ENCODE measurements at places on chromosomes 6 and 20. TPM values are rescaled to one million over a fixed set of nuclear protein-coding genes. Genes with fewer than 3 reads are reported as not detected.

Gene LAMA2
- not detected for polyA plus RNA-seq

Gene NPEPL1
- 6.9 TPM for polyA plus RNA-seq

GRCh38 chr20:36544134-36545018 lies 3.1 kb downstream of the MYL9 start:
- no peak for DNase-seq

DNA sequence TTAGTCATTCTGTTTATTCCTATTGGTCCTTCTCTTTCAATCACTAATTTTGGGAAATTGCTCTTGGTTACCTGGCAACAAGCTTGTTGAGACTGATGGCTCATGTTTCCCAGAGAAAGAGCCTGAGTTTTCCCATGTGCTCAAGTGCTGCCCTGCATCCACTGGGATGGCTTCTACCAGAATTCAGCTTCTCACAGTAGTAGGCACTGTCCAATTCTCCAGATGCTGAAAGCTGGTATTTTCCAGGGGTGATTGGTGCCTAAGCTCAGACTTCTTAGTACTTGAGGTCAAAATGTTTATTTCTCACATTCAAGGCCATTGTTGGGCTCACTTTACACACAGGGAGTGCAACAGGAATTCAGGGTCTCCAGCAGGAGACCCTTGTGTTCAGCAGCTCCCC lies 29.1 kb upstream of the SLC2A12 start:
- no peak for DNase-seq

- DNase-seq: no peak
These were observed 59.2 kb upstream of the MYLIP start for GRCh38 chr6:16069671-16070070.

DNA sequence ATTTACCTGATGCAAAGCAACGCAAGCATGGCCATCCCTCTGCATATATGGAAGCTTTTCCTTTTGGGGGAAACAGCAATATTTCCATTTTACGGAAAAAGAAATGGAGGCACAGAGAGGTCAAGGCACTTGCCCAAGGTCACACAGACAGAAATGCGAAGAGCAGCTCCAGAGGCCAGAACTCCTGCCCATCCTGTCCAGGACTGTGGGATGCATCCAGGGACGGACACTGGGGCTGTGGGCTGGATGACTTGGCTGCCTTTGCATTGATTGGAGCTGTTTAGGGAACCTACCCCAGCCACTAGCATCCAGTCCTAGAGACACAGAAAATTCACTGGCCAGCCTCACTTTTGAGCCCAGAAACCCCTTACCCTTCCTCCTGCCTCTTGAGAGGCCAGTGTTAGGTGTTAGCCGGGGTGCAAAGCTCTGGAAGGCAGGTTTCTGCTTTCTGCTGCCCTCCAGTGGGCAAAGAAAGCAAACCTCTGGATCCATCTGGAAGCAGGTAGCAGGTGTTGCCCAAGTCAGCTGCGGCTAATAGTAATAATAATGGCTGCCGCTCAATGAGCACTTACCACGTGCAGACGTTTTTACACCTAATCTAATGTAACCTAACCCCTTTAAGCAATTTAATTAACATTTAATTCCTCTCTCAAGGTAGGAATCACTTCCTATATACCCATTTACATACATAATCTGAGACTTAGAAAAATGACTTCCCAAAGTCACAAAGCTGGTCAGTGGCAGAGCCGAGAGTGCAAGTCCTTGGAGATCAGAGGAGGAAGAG lies 31.7 kb upstream of the CCN5 start:
- DNase-seq: peak; percentile 39

GRCh38 chr6:15947436-15947835 lies 181.4 kb upstream of the MYLIP start:
- DNase-seq: no peak

DNA sequence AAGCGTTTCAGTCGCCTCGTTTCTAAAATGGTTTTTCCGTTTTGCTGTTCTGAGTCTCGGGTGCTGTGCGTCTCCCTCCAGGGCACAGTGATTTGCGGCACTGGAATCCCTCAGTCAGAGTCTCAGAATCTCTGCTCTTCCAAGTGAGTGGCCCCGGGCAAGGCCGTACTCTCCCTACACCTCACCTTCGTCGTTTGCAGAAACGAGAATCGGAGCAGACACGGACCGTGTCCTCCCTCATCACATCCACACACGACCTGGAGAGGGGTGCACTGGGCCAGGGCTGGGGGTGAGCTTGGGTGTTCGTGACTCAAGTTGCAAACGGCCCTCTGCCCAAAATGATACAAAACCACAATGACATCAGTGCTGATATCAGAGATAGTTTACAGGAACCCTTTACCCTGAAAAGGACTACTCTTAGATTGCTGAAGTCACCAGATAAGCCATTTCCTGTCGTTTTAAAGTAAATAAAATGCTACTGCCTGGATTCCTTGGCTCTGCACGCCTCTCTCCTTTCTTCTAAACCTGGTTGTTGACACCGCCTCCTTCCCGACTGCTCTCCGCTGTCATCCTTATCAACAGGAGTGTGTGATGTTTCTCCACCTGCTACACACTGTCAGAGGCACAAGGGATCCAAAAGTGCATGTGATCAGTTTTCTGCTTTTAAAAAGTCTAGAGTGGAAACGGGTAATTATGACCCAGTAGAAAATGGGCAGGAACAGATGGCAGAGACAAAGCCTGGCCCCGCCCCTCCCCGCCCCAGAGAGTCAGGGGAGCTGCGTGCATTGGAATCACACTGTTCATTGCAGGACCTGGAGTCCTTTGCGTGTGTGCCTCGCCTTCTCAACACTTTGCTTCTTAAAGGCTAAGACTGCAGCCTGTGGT lies 38.4 kb downstream of the KIF25 start:
- DNase-seq: no peak

DNA sequence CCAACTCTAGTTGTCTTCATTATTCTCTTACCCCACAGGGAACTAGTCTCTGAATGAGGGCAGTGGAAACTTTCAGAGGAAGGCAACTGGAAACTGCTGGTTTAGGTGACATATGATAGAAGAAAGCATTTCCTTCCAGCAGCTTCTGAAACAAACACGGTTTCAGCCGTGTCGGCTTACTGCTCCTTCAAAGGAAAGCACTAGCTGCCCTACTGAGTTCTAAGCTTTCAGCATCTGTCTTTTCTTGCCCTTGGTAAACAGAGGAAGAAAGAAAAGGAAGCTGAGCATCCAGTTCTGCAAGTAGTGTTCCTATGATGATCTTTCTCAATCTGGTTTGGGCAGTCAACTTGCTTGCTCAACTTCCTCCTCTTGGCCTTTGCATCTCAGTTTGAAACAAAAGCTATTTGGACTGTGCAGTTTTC lies 117.5 kb upstream of the CEP85L start:
- DNase-seq: peak; percentile 51
